Right cardiac atrium (tissue), 5 donors: ENCODE measurements at places on chromosomes 12 and 14. TPM values are rescaled to one million over a fixed set of nuclear protein-coding genes. Genes with fewer than 3 reads are reported as not detected.

DNA sequence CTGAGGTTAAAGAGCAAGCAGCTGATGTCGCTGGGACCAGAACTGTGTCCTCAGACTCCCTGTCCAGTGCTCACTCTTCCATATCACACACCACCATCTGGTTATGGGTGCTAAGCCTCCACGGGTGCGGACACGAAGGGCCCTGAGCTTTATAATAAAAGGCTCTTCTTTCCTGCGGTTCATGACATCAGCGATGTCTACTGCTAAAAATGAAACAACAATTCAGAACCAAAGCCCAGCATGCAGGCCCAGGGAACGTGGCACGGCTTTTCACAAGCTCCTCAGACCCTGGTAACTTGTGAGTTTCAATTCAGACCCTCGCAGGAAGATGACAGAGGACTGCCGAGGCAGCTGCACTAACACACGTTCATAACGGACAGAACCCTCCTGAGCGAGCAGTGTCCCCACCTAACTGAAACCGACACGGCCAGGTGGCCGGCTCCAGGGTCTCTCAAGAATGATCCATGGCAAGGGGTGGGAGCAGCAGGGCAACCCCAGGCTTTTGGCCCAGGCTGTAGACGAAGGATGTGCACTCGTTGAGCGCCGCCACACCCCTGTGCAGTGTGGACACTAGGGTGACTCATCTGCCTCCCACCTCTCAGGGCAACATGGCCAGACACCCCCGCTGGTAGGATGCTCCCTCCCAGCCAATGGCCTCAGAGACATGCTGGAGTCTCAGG is 180.3 kb downstream of the CALM1 start:
- DNase-seq: no peak

DNA sequence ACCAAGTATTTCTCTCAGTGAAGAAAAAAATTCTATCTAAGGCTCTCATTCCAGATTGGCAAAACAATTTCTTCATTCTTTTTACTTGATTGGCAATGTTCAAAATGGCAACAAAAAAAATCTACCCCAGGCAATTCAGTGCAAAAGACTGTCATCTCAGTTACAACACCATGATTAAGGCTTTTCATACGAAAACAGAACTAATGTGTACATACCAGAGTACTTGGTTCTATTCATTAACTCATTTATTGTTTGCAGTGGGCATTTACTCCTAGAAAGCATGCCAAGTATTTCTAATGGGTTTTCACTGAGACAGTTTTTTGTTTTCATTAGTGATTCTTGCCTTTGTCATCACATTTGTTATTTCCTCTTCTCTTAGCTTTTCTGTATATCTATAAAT is 33.0 kb downstream of the DBX2 start:
- no peak for DNase-seq

- no peak for DNase-seq
These were observed 1046.6 kb upstream of the USP15 start for GRCh38 chr12:61213646-61214045.

- peak; percentile 25 for DNase-seq
These were observed 6.4 kb downstream of the ITGB7 start for GRCh38 chr12:53200458-53201176.

DNA sequence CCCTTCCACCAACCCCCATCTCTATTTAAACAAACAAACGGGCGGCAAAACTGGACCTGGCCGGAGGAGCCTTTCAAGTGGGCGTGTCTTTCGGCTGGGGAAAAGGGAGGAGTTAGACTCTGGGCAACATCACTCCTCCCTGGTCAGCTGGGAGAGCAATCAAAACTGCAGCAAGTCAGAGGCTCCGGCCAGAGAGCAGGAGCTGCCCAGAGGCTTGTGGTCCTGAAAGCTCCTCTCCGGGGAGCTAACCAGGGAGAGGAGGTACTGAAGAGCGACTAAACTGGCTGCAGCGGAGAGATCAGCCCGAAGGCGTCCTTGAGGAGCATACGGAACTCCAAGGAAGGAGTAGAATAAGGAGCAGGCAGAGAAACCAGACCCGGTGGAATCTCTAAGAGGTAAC is at the start of gene NEUROD4:
Gene NEUROD4 (plus strand): TSS at position 191 of the 400 bp plus-strand sequence. CDS start 6,466 bp downstream, outside the sequence.
- peak; percentile 68 for DNase-seq

- no peak for DNase-seq
These were observed 13.1 kb downstream of the CLECL1 start for GRCh38 chr12:9719790-9720189.

The GYS2 gene
- total RNA-seq: not detected

DNA sequence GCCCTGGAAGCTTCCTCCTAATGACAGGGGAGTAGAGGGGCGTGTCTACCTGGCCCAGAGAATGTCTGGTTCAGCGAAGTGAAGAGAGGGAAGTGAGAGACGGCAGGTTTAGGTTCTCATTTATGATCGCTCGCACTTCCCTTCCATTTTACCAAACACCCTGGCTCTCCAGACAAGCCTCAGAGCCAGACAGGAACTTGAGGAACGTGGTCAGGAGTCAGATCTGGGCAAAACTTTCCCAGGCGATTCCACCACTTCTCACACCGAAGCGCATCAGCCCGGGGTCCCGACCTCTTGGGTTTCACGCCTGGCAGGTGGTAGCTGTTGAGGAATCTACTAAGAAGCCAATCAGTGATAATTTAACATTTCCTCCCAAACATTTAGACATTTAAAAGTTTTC is 21.3 kb downstream of the ACTN1 start:
- DNase-seq: no peak

GRCh38 chr12:62930546-62931425 is 4.2 kb downstream of the PPM1H start:
- no peak for DNase-seq

The IFNG-AS1 gene
- total RNA-seq: 1.4 TPM

- DNase-seq: no peak
These were observed 362.9 kb downstream of the RAD51B start for GRCh38 chr14:68182492-68182891.

The PTHLH gene
- 13.1 TPM for total RNA-seq

DNA sequence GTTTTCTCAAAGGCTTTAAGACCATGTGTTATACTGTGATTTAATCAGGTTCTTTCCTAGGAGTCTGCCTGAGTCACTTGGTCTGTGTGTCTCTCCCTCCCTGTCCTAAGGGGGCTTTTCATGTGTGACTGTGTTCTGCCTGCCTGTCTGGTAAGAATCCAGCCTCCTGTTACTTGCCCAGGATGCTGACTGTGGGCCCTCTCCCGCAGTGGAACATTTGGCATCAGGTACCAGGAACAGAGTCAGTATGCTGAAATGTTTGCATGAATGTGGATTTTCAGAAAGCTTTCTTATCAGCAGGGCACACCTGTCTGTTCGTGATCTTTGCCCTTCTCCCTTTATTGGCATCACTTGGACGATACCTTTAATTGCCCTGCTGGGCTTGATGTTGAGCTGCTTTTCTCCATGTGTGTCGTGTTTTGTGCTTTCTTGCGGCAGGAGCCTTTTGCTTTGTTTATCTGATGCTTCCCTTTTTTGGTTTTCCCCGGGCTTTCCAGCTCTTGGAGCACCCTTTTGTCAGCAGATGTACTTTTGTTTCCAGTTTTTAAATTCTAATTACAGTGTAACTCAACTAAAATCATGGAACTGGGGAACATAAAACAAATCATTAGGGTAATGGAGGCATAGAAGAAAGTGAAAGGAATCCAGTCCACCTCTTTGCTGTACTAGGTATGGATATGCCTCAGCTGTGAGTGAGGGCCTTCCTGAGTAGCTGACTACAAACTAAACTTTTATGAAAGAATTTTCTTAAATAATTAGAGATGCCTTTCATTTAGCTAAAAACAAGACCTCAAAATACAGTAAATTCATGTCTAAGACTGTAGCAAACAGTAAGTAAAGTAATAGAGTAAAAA is 72.5 kb downstream of the TRAF3 start:
- DNase-seq: no peak

The ZDHHC17 gene
- 22.1 TPM for total RNA-seq

The GSC gene
- not detected for total RNA-seq

DNA sequence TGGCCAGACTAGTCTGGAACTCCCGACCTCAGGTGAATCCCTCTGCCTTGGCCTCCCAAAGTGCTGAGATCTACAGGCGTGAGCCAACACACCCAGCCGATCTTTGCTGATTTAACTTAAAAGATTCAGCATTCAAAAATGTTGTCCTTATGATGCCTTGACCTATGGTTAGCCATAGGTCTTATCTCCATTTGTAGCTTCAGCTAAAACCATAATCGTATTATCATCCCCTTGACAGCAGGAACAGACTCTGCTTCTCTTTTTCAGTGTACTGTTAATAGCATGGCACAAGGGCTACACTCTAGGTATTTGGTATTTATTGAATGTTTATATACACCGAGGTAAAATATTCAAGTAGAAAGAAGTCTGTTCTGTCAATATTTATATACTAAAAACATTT is 15.3 kb downstream of the CCDC62 start:
- no peak for DNase-seq

GRCh38 chr12:3668479-3669165 is 84.3 kb downstream of the CRACR2A start:
- no peak for DNase-seq

- no peak for DNase-seq
These were observed 167.5 kb upstream of the PRICKLE1 start for GRCh38 chr12:42756841-42757623.

The TBPL2 gene
- not detected for total RNA-seq

The RAB15 gene
- 20.5 TPM for total RNA-seq

The ALKBH1 gene
- 10.2 TPM for total RNA-seq

- no peak for DNase-seq
These were observed 8.1 kb downstream of the CORO1C start for GRCh38 chr12:108722992-108723766.

GRCh38 chr12:54561164-54561563 is 11.8 kb downstream of the PDE1B start:
- DNase-seq: peak; percentile 70

- DNase-seq: no peak
These were observed 137.0 kb downstream of the PTPN11 start for GRCh38 chr12:112555621-112556233.

DNA sequence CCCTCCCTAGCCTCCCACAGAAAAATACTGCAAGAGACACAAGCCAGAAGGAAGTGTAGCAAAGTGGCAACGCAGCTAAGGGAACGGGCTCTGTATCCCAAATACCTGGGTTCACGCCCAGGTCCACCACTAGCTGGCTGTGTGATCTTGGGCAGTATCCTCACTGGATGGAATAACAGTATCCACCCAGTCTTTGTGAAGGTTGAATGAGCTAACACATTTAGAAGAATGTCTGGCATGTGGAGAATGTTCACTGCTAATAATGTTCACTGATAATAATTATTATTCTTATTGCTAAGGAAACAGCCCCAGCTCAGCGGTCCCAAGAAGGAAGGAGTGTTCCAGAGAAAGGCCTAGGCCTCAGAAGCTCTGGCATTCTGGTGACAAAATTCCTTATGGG is 70.9 kb downstream of the VWF start:
- DNase-seq: no peak

The YBX3 gene
- 928 TPM for total RNA-seq

- DNase-seq: no peak
These were observed 24.2 kb upstream of the NT5DC3 start for GRCh38 chr12:103865151-103865730.

DNA sequence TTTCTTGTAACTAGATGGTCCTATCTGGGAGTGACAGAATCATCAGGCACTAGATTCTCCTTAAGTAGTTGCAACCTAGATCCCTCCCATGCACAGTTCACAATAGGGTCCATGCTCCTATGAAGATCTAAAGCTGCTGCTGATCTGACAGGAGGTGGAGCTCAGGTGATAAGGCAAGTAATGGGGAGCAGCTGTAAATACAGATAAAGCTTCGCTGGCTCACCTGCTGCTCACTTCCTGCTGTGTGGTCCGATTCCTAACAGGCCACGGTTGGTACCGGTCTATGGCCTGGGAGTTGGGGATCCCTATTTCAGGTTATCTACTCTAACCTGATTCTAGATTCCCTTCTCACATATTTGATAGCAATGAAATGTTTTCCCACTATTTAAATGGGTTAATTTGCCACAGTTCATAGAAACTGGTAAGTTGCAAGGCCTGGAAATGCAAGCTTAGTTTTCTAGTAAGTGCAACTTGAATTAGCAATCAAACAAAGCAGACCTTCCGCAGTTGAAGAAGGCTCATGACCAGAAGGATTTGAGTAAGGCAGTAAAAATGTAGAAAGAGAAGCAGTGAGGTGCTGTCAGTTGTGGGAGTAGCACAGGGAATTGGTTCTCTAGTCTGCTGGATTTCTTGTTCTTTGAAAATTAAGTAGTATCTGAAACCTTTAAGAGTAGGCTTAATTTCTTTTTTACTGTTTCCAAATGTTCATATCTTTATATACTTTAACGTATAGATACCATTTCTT is 332.3 kb downstream of the EGLN3 start:
- no peak for DNase-seq

- no peak for DNase-seq
These were observed 54.3 kb downstream of the CLMN start for GRCh38 chr14:95265106-95266094.

GRCh38 chr12:64893961-64894360 is 69.5 kb downstream of the TBC1D30 start:
- DNase-seq: no peak

- no peak for DNase-seq
These were observed 216.2 kb upstream of the RMST start for GRCh38 chr12:97246368-97246767.

The SLC35E3 gene
- total RNA-seq: 7.2 TPM

The AMDHD1 gene
- 0.11 TPM for total RNA-seq

- DNase-seq: no peak
These were observed 23.0 kb downstream of the MNAT1 start for GRCh38 chr14:60757567-60758002.

GRCh38 chr14:100979780-100980179 is 76.3 kb upstream of the RTL1 start:
- no peak for DNase-seq

The SERPINA4 gene
- not detected for total RNA-seq

The FAM181A gene
- not detected for total RNA-seq
